ENCODE measurements at places on chromosomes 5 and 9.

GRCh38 chr5:150469718-150470469 is 20.4 kb upstream of the RPS14 start:
- DNase-seq: no peak

GRCh38 chr5:172266676-172267092 is 16.9 kb downstream of the UBTD2 start:
- DNase-seq: no peak

- no peak for DNase-seq
Measured at GRCh38 chr9:105346273-105346672, 101.6 kb upstream of the FSD1L start.

DNA sequence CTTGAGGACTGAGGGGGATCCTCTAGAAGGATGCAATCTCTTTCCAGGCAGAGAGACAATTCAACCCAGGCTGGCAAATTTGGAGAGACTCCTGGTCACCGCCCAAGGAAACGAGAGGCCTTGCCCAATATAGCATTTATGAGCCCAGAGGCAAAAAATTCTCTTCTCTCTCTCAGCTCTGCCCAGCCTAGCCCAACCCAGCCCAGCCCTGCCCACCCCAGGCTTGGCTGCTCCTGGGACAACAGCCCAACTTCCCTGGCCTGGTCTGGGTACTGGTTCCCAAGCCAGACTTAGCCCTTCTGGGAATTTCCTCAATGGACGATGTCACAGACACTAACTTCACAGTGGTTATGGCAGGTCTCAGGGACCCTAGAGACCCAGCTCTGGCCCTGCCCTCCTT is 116.5 kb downstream of the PSD2 start:
- no peak for DNase-seq

DNA sequence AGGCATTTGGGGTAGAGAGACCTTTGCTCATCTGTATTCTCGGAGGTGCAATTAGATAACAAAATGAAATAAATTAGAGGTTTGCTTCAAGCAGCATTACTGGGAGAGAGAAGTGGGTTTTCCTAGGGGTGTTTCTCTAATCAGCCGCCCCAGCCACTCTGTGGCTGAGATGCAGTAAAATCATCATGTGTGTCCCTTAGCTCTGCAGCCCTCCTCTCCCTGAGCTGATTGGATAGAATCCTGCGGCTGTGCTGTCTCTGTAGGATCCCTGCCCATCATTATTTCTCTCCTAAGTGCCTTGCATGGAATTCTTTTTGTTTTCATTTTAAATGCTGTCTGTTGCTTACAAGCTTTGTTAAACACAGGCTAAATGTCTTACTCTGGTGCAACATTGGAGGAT is 171.4 kb downstream of the SH3GL2 start:
- DNase-seq: no peak

DNA sequence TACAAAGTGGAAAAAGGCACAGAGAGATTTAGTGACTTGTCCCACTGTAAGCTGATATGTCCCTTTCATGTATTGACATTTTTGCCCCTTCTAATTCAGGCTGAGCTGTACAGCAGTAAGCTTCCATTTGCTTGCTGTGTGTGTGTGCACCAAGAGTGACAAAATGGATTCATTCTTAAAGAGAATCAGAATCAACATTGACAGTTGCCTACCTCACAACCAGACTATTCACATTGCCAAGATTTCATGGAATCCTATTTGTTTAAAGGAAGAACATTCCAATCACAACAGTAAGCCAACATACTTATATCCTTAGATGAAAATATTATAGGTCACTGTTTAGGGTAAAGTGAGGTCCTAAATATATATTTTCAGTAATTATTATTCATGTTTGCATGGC is 102.6 kb downstream of the TMEM232 start:
- no peak for DNase-seq

GRCh38 chr9:4016789-4017188 is 283.1 kb downstream of the GLIS3 start:
- DNase-seq: no peak

GRCh38 chr5:22316294-22316693 is 536.9 kb downstream of the CDH12 start:
- DNase-seq: no peak

DNA sequence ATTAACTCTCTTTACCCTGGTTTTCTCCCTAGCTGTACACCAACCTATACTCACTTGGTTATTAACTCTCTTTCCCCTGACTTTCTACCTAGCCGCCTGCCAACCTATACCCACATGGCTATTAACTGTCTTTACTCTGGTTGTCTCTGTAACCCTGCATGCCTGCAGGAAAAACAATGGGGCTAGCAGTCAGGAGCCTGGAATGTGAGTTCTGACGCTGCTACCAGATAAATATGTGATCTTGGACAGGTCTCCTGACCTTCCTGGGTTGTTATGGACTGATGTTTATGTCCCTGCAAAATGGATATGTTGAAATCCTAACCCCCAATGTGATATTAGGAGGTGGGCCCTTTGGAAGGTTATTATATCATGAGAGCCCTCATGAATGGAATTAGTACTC is 119.2 kb downstream of the SMARCA2 start:
- no peak for DNase-seq

GRCh38 chr9:137030538-137031527 is 1.1 kb downstream of the FUT7 start:
- DNase-seq: peak; percentile 77

GRCh38 chr5:31671339-31671741 is 32.4 kb downstream of the PDZD2 start:
- DNase-seq: no peak

GRCh38 chr5:52997424-52997823 is 8.3 kb downstream of the ITGA2 start:
- DNase-seq: no peak

- peak; percentile 93 for DNase-seq
Measured at GRCh38 chr9:131349881-131350563, 43.9 kb upstream of the PRRC2B start.

GRCh38 chr5:167639766-167640165 is 651.7 kb upstream of the WWC1 start:
- DNase-seq: no peak

DNA sequence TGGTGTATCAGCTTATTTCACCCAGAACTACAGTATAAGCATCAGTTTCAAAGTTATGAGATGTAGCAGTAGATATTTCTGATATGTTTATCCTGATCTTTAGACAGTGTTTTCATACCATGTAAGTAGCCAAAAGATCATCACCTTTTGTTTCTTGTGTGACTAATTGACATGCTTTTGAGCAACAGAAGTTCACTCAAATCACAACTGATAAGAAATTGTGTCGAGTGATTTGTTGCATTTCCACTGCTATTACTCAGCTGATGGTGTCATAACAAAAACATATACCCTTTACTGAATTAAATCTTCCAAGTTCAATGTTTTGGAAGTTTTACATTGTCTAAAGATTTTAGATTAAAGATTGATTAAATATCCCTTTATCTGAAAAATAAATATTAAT is 324.5 kb downstream of the TUSC1 start:
- DNase-seq: no peak

GRCh38 chr9:118384531-118385100 is 680.4 kb downstream of the TLR4 start:
- no peak for DNase-seq

DNA sequence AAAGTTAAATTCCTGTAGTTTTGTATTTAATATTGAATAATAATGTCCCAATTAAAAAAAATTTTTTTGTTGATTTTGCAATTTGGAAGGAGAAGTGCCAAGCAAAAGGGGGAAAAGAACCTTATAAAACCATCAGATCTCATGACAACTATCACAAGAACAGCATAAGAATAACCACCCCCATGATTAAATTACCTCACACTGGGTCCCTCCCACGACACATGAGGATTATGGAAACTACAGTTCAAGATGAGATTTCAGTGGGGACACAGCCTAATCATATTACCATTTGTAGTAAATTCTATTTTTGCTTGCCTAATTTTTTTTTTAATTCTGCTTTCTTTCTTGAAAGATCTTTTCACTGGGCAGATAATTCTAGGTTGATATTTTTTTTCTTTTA is 33.4 kb upstream of the FCHO2 start:
- DNase-seq: no peak

GRCh38 chr9:34522091-34522887 is 501 bp downstream of the ENHO start:
- no peak for DNase-seq

- no peak for DNase-seq
Measured at GRCh38 chr5:87051502-87052113, 216.1 kb upstream of the RASA1 start.

- DNase-seq: no peak
Measured at GRCh38 chr5:127337876-127338275, 47.3 kb downstream of the MEGF10 start.

DNA sequence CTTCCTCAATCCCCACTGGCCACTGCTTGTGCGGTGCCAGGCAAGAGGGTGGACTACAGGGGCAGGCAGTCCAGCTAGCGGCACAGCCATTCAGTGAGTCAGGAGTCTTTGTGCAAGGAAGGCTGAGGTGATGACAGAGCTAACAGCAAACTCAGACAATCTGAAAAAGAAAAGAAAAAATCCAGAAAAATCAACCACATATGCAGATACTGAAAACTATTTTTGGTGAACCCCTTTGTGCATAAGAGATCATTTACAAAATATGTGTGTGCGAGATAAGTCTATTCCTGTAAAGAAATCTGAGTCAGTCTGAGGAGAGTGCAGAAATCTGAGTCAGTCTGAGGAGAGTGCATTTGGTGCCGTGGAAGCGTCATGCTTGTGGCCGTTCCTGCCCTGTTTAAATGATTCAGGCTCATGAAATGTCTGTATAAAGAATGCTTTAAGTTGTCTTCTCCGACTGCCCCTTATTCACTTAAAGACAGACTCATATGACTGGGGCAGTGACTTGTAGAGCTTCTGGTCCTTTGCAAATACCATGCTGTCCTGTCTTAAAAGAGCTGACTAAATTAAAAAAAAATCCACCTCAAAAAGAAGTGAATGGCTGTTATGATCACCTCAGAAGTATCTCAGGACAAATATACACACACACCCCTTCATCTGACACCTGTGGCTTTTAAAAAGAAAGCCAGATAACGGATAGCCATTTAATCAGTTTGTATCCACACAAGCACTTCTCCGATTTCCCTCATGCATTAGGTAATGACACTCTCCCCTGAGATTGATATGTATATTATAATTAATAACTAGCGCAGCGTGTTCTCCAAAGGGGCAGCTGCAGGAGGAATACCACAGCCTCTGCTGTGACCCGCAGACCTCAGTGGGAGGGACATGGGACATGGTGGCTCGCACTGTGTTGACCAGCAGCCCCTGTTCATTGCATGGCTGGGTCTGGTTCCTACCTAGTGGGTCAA is 47.3 kb downstream of the TRIO start:
- DNase-seq: no peak

- DNase-seq: no peak
Measured at GRCh38 chr9:133786371-133786753, 48.2 kb upstream of the SARDH start.

DNA sequence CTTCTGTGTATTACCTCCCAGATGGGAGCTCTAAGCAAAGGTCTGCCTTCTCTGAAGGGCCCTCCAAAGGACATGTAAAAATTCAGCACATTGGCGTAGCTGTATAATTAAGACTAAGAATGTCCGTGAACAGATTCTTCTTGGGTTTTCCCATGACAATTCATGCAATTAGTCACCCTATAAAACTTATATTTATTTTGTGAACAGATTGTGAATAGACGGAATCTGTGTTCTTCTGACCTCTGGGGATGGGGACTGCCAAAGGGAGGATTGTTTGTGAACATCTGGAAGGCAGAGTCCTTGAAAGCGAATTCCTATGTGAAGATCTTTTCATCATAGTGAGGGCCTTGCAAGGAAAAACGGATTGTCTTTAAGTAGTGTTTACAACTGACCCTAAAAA is 111.3 kb downstream of the EGFLAM start:
- no peak for DNase-seq

DNA sequence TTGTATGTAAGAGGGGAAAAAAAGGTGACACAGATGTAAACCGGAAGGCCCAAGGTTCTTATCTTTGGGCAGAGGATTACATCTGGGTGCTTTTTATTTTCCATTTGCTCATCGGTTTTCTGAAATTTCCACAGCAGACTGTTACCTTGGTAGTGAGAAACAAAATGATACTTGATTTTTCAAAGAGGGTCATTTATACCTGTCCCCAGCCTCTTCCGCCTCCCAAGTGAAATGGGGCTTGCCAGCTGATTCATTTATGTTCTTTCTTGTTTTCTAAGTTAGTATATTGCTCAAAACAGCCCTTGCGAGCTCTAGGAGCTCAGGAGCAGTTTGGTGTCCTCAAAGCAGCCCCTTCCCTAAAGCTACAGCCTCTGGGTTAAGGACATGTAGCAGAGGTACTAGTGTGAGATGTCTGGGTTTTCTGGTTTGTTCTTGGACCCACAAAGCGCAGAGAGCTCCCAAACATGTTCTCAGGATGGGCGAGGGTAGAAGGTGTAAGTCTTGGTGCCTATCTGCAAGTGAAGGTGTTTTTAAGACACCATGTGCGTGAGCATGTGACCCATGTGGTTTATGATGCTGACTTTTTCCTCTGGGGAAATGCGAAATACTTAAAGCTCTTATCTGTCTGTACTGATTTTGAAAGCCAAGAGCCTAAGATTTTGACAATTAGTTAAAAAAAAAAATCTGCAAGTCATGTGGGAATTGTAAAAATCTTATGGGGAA is 38.3 kb downstream of the DAPK1 start:
- DNase-seq: peak; percentile 61

GRCh38 chr9:76338418-76338817 is 55.8 kb downstream of the RFK start:
- no peak for DNase-seq

DNA sequence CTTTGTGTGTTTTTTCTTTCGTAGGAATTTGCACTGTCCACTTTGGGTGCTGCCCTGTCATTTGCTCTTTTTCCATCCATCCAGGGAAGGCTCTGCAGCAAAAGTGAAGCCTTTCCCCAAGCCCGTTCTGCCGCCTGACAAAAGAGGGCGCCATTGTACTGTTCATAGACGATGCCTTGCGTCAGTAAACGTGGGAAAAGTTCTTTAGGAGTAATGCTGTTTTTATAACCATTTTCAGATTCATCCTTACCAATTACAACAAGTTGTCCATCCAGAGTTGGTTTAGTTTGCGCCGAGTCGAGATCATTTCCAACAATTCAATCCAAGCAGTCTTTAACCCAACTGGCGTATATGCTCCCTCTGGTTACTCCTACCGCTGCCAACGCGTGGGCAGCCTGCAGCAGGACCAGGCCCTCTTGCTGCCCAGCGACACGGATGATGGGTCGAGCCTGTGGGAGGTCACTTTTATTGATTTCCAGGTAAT is 34.3 kb upstream of the RPS23 start:
- DNase-seq: peak; percentile 63
